ENCODE measurements at places on chromosomes 16 and 17. TPM values are rescaled to one million over a fixed set of nuclear protein-coding genes. Genes with fewer than 3 reads are reported as not detected.

DNA sequence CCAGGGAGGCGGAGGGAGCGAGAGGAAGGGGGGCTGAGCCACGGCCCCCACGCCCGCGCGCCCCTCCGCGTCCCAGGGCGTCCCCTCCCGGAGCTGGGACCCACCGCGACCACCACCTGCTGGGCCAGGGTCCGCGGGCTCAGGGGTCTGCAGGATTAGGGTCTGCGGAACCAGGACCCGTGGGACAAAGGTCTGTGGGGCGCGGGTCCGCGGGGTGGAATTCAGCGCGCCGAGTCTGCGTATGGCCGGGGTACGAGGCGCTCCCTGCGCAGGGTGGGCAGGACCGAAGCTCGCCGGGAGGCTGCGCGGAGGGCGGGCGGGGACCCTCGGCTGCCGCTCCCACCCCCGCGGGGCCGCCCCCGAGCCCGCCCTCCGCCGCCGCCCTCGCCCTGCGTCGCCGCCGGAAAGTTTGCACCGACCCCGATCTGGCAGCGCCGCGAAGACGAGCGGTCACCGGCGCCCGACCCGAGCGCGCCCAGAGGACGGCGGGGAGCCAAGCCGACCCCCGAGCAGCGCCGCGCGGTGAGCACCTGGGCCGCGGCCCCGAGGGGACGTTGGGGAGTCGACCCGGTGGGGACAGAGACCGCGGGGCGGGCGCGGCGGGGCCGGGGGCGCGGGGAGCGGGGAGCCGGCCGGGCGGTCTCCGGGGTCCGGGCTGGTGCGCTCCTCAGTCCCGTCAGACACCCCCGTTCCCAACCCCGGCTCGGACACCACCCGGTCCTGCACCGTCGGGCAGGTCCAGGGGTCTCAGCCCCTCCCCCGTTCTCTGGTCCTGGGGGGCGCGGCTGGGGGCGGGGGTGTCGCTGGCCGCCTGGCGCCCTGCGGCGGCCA, at the start of gene GCGR:
Gene GCGR (plus strand): TSS at position 423 of the 831 bp plus-strand sequence. CDS start 4,869 bp downstream, outside the sequence.
- no peak for DNase-seq

Gene C17orf100
- 1.2 TPM for total RNA-seq

DNA sequence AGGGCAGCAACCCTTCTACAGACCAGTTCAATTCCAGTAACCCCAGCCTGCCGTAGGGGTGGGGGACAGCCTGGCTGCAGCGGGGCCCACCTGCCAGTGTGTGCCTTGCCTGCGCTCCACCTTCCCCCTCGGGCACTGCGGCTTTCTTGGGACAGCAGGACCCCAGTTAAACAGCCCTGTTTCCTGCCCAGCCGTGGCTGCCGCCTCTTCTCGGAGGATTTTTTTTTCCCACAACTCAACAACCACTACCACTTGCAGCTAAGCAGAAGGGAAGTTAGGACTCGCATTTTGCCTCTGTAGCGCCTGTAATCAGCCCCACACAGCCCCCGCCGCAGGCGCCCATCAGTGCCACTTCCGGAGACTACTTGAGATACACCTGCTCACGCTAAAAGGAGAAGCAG, 76.1 kb downstream of the RAI1 start:
- DNase-seq = no peak

Gene CDH3
- total RNA-seq = 3.4 TPM

DNA sequence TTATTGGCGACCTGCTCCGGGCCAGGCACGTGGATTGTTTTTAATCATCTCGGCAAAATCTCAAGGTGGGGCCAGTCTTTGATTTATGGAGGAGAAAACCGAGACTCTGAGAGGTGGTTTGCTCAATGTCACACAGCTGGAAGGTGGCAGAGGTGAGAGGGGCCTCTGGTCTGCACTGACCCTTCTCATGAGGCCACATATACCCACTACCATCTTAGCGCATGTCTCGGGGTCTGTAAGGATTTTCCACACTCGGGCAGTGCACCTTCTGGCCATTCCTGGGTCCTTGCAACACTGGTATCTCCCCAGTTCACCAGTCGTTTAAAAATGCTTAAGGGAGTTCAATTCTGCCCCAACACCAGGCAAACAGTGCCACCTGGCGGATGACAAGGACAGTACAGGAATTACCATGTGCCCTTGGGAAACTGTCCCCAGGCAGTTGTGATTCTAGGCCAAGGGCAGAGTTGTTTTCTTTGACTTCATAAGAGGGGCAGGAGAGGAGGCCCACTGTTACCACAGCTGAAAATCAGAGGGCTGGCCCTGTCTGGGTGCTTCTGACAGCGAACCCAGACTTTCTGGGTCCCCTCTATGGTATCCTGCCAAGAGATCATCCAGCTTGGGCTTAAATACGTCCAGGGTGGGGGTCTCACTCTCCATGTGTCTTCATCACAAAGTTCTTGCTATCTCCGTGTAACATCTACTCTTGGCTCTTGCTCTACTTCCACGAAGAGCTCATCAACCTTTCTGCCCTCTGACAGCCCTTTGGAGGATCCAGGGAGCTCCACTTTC, 39.4 kb upstream of the RAI1 start:
- DNase-seq = peak; percentile 89

Gene SLC47A1
- 3.4 TPM for total RNA-seq

- no peak for DNase-seq
Observed at GRCh38 chr17:77531002-77531401, 390.2 kb downstream of the SEC14L1 start.

Gene GPR139
- total RNA-seq = not detected

Gene CDRT15L2
- not detected for total RNA-seq

Gene SCIMP
- total RNA-seq = 4.5 TPM

DNA sequence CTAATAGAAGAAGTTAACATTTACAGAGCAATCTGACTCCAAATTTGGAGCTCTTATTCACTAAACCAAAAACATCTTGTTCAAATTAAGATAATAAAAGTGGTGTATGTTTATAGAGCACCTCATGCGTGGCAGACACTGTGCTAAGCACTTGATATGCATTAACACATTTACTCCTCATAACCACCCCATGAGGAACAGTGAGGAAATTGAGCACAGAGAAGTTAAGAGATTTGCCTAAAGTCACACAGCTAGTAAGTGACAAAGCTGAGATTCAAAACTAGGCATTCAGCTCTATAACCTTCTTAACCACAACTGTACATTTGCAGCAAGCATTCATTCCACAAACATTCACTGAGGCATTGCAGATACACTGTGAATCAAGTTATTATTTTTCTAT, 94.0 kb downstream of the VAT1L start:
- DNase-seq = no peak

GRCh38 chr16:49260253-49260652, 21.4 kb downstream of the CBLN1 start:
- DNase-seq = no peak

Gene ODAD4
- 1.2 TPM for total RNA-seq

GRCh38 chr16:46937536-46937935, 35.9 kb downstream of the DNAJA2 start:
- DNase-seq = no peak

GRCh38 chr16:12901597-12902461, at the start of gene SHISA9:
TSS of gene SHISA9 (plus strand) at chr16:12901598.
- no peak for DNase-seq

DNA sequence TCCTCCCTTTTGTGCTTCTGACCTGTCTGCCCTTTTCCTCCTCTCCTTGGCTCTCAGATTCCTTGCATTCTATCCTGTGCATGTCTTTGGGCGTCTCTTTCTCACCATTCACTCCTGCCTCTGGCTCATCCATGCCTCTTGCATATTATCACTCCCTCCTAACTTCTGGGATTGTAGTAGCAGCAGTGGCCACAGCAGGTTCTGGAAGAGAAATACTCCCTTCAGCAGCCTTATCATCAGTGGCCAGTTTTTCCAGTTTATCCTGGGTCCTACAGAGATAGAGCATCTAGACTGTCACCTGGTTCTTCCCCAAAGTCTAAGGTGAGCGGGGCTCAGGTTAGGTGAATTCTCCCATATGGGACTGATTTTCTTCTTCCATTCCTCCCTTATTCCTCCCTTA, 354.0 kb upstream of the CCL2 start:
- no peak for DNase-seq

DNA sequence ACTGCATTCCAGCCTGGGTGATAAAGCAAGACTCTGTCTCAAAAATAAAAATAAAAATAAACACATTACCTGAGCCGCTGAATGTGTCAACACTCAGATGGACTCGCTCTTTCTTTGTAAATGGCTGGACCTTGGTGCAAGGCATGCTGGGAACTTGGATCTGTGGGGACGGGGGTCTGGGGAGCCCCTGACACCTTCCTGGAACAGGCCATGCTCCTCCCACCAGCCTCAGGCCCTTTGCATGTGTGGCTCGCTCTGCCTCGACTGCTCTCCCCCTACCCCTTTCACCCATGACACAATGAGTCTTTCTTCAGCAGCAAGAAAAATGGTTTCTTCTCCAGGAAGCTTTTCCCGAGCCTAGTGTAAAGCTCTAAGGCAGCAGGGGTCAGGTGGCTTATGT, 94.0 kb upstream of the CDH5 start:
- DNase-seq = peak; percentile 32

Gene ANKFY1
- total RNA-seq = 34.9 TPM

- peak; percentile 93 for DNase-seq
Observed at GRCh38 chr17:16987830-16988601, 16.1 kb upstream of the TNFRSF13B start.

Gene FKBP10
- 91.3 TPM for total RNA-seq

DNA sequence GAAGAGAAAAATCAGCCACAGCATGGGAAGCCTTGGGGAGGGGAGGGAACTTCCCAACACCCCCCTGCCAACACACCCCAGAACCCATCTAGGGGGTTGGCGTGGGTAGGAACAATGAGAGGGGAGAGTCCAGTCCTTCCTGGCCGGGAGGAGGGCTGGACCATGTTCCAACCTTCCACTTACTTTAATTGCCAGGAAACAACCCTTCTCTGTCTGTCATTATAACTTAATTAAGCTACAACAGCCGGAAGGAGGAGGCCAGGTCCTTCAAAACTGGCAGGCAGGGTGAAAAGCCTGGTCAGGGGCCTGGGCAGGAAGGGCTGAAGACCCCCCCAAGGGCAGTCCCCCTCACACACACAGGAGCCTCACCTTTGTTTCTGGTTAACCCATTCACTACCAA, 447.0 kb downstream of the SOX9 start:
- no peak for DNase-seq

DNA sequence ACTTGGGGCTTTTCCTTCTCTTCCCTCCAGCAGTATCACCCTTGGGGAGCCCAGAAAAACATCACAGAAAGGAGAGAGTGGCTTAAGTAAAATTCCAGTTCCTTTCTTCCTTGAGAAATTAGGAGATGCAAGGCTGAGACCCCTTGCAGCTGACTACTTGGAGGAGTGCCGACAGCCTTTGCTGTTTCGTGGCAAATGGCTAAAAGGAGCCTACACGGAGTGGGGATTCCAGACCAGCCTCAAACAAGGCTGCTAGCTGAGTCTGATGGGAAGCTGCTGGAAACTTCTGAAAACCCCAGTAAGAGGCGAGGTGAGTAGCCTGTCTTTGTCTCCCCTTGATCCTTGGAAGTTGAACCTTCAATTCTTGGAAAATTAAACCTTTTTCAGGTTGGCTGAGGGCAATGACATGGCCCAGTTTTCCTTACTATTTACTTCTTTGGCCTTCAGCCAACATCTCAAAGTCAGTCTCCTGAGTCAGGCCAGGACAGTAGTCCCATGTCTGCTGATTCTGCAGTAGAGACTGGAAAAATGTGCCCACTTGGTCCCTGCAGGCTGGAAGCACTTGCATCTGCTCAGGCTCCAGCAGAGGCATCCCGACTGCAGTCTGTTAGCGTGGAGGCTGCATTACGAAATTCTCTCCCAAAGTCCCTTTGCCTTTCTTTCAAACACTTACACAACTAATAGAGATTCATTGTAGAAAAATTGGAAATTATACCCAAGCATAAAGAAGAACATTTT, 23.4 kb downstream of the SMIM36 start:
- no peak for DNase-seq

Gene IRX3
- 2.7 TPM for total RNA-seq

Gene ABR
- total RNA-seq = 146 TPM

Gene STAT5A
- 30.7 TPM for total RNA-seq

Gene NPTX1
- total RNA-seq = 0.37 TPM

DNA sequence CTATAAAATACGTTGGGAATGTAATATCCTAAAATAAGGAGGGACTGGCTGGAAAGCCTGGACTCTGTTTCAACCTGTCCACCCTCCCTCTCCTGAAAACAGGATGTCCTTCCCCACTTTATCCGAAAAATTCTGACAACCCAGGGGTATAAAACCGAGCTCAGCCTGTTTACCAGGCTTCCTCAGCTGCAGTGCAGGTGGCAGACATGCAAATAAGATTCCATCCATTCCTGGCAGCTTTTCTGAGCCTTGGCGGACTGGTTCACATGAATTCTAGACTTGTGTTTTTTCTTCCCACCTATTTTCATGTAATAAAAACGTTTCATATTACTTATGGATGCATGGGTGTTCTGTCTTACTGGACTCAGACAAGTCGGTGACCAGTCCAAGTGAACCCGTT, 479.3 kb downstream of the KCNJ18 start:
- no peak for DNase-seq
